Fibroblast of skin of right biceps (primary cell): ENCODE measurements at places on chromosomes 5 and 9.

DNA sequence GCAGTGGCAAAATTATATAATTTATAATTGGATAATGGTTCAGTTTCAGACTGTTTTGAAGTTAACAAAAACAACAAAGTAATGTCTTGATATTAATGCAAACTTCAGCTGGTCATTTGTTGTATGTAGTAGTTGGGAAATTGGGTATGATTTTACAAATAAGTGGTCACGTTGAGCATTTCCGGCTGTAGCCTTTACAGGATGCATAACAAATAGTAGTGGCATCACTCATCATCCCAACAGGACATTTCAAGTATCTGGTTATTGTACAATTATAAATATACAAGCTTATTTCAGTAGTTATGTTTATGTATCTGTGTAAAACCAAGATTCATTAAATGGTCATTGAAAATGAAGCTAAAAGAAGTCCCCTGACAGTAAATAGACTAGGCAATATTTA lies 72.9 kb downstream of the SMIM15 start:
- DNase-seq = no peak

GRCh38 chr5:144289277-144289676 lies 118.6 kb downstream of the KCTD16 start:
- DNase-seq = no peak

DNA sequence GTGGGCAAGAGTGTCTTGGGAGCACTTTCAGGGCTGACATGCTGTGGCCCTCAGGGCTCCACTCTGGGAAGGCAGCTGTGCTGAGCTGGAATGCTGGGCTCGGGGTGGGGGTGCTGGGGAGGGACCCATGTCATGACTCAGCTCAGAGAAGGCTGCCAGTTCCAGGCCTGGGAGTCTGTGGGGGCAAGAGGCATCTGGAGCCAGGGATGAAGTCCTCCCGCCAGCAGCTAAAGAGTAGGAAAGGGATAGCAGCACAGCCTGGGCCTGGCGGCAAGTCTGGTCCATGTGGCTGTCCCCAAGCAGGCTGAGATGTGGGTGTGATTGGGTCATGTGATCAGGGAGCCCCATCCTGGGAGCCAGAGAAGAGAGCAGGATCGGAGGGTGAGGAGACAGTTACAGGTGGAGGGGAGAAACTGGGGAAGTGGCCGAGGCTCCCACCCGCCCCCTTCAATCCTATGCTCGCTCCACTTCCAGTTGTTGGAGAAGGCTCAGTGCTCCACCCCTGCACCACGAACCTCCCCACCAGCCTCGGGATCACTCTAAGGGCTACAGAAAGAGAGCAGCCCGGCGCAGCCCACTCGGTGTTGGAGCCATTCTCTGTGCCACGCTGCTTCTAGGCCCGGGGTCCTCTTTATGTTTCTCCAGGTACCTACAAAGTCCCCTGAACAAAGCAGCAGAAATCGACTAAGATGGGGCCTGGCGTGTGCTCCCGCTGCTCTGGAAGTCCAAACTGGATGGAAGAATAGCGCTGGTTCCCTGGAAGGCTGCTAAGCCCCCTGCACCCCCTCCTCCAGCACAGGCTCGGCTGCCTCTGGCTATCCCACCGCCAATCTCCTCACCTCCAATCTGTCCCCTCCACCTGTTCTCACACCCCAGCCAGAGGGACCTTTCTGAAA lies 12.0 kb downstream of the PDGFRB start:
- DNase-seq = peak; percentile 96

DNA sequence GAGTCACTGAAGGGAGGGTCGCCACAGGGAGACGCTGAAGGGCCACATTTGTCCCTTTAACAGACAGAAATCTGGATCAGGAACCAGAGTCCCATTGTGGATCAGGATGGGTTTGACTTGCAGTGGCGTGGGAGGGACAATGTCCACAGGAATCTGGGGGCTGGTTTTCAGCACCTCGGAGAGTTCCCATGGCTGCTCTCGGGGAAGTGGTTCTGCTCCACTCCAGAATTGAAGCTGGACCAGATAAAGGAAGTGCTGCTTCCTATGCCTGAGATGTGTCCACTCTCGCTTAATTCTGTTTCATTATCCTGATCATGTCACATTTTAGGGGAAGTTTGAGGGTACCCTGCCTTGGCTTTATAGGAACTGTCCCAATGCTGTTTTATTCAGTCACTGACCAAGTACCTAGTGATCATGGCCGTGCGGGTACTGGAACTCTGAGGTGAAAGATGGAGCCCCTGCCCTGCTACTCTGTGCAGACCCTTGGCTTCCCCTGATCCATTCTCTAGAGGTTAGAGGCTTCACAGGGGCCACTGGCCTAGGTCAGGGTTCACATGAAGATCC lies 28.7 kb downstream of the ENHO start:
- DNase-seq = peak; percentile 50

- DNase-seq = peak; percentile 53
Measured at GRCh38 chr5:43315263-43315662, 2.1 kb upstream of the HMGCS1 start.

DNA sequence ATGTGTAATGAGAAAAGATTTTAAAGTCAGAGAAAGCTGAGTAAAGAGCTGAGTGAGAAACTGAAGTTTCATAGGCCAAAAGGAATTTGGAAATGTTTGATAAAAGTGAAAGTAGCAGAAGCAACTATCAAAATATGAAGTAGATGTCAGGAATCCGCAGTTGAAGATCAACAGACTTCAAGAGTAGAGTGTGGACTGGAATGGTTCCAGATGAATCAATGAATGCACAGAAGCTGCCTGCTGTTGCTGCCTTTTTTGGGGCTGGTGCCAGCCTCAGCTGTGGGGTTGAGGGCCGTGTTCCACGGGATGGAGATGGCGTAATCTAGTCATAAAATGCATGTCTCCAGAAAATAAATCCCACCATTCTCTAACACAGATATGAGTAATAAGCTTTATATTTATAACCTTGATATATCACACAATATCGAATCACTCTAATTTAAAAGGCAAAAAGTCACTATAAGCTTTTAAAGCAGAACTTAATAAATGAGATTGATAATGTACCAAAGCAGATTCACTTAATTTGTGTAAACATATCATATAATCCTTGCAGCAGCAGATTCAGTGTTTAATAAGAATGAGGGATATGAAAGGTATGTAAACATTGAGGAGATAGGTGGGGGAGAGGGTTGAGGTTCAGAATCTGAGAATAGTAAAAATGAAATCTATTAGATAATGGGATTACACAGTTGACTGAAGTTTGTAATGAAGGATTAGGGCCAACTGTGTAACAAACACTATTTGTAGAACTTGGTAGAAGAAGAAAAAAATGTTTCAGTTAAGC lies 652.3 kb upstream of the FTMT start:
- DNase-seq = peak; percentile 74

DNA sequence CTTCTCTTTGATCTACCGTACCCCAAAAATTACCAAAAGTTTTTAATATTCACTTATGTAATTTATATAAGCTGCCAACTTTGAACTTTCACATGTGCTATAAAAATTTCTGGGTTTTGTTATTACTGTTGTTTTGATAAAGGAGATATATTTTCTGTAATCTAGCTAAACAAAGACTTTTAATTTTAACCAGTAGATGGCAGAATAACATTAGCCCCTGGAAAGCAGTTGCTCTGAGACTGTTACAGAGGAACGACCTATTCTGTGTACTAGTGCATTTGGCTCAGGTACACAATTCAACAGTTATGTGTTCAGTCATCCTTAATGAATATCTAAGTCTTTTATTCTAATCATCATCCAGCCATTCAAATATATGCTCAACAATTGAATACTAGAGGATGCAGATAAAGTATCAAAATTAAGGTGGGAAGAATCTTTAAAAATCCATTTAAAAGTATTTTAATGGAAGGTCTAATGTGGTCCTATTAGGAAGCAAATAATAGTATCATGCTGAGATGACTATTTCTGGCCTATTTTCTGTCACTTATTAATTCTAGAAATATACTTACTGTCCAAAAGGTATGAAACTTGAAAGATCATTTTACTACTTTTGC lies 8.6 kb downstream of the KLHL9 start:
- DNase-seq = peak; percentile 42

DNA sequence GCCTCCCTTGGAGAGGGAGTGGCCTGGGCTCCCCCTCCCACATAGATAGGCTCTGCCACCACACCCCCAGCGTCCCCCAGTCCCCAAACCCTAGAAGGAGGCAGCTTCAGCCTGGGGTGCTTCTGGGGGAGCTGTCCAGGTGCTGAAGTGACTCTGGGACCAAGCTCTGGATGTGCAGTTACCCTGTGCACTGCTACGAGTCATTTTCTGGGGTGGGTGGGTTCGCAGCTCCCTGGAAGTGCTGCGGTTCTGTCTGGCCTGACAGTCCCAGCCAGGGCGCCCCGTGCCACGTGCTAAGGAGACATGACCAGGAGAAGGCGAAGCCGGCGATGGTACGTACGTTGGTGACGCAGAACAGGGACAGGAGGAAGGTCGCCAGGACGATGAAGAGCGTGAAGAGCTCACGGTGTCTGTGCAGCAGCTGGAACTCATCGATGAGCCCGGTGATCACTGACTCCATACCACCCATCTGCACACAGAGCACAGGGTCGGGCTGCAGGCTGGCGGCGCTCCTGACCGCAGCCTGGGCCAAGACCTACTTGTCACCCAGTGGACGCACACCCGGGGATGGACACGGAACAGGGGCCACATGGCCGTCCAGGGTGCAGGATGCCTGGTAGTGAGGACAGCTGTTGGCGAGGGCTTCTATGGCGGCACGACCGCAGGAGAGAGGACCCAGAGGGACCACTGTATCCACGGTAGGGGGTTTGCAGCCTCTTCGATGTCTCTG lies 35.7 kb downstream of the SLC6A3 start:
- peak; percentile 9 for DNase-seq

DNA sequence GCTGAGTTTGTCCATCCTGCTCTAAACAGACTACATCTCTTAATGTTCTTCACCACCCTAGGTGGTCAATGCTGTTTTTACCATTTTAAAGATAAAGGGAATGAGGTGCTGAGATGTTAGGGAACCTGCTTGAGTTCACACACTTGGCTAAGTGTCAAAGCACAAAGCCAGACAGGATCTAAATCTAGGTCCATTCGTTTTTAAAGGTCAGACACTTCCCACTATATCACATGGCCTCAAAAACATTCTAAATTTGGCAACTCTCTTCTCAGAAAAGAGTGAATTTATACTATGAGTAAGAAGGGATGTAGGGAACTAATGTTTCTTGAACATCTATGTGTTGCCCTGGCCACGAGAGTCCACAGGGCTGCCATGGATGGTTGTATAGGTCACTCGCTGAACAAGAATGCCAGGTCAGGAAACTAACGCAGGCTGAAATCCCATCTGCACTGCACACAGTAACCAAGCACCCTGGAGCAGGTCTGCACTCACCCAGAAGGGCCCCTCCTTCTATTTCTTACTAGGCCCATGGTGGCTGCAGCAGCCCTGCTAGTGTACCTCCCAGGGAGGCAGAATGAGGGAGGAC lies 213.0 kb downstream of the SPOCK1 start:
- DNase-seq = peak; percentile 15

DNA sequence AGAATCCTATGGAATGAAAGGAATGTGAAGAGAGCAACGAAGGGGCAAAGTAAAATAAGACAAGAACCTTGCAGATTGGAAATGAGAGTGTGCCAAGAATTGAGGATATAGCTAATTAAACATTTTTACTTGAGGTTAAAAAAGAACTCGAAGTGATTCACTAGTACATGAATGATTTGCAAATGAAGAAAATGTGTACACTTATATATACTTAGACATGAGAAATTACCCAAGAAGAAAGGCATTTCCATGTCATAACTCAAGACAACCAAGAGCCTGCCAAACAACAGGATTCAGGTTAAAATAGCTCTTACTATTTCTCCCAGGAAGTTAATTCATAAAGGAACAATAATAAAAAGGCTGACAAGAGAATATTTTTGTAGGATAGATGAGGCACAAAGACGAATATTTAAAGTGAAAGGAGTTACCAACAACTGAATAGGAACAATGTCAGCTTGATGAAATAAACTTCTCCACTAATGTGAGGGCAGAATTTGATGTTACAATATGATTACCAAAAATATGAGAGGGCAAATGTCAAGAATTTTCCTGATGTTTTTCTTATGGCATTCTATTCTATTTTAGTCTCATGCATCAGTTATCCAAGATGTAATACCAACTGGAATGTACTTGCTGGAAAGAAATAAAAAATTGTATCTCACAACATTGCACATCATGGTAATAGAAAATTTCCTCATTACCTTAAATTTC lies 18.9 kb upstream of the NPR3 start:
- peak; percentile 90 for DNase-seq

DNA sequence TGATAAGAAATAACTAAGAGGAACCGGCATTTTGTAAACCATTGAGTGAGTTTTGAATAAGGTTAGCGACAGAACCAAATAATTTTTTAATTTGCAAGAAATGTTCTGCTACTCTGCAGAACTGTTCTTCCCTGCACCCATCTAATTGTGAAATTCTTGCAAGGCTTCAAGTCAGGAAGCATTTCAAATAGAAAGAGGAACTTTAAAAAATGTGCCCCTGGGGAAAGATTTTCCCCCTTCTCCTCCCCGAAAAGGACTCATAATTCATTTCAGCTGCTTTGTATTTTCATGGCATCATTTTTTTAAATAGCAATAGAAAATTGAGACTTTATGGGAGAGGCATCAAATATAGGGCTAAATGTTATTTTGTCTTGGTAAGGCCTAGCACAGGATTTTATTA lies 180.9 kb upstream of the ANKRD55 start:
- DNase-seq = peak; percentile 60

- DNase-seq = peak; percentile 70
Measured at GRCh38 chr5:170451747-170452365, 52.0 kb upstream of the KCNIP1 start.

- DNase-seq = peak; percentile 94
Measured at GRCh38 chr9:120935383-120935857, 8.8 kb upstream of the TRAF1 start.

DNA sequence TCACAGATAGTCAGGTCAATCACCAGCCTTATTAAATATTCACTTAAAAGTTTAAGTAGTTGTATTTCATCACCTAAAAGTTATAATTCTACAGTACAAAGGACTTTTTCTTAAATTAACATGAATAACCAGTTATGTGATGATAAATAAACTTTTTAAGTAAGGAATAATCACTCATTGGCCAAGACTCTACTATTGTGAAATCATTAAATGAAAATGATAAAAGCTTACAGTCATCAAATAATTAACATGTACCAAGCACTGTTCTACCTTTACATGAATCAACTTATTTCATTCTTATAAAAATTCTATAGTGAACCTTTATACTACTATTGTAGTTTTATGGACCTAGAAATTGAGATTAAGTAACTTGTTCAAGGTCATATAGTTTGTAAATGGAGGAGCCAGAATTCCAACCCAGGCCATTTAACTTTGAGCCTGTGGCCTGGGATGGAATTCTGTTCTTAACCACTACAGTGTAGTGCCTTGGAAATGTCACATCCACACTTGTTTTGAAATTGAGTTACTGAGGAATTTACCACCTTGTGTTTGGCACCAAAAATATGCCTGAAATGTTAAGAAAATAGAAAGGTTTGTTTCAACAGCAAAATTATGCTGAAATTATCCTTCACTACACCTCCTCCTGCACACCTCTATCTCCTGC lies 32.8 kb upstream of the MSANTD3 start:
- DNase-seq = peak; percentile 38

- no peak for DNase-seq
Measured at GRCh38 chr5:167574464-167574863, 717.0 kb upstream of the WWC1 start.
